Activated gamma-delta T cell treated with Interleukin-2 at 50 U/mL for 16 hours (primary cell): ENCODE measurements at places on chromosomes 12 and 14.

- DNase-seq: no peak
Observed at GRCh38 chr14:50805396-50805795, 25.6 kb downstream of the NIN start.

DNA sequence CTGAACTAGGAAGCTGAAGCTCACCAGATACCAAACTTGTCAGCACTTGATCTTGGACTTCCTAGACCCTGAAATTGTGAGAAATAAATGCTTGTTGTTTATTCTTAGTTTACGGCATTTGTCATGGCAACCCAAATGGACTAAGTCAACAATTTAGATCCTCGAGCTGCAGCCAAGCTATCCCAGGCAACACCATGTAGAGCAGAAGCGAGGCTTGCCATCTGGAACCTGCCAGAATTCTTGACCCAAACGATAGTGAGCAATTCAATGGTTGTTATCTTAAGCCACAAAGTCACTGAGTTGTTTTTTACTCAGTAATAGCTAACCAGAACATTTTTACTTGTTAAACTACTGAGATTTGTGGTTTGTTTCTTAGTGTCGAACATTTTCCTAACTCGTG, 458.5 kb upstream of the FLRT2 start:
- DNase-seq: no peak

DNA sequence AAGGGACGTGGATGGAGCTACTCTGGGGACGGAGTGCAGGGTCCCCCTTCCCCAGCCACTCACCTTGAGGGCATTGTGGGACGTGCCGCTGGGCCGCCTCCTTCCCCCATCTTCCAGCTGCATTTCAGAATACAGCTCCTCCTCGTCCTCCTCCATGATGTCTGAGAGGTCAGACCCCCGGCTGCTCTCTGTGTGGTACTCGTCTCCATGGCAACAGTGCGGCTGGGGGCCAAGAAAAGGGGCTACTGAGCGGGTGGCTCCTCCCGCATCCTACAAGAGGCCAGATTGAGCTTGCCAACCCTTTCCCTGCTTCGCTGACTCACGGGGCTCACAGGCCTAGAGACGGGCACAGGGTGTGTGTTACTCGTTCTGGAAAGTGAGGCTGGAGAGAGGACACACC, 90.4 kb downstream of the PIWIL1 start:
- no peak for DNase-seq

GRCh38 chr14:67547224-67547780, 14.2 kb downstream of the PLEKHH1 start:
- no peak for DNase-seq

GRCh38 chr12:127263621-127264020, 1003.3 kb upstream of the TMEM132C start:
- DNase-seq: no peak

GRCh38 chr14:105458571-105458970, 16.1 kb upstream of the CRIP2 start:
- no peak for DNase-seq

- DNase-seq: no peak
Observed at GRCh38 chr12:13839365-13840336, 141.8 kb downstream of the GRIN2B start.

GRCh38 chr14:105324080-105324778, 9.7 kb downstream of the PACS2 start:
- no peak for DNase-seq

- peak; percentile 85 for DNase-seq
Observed at GRCh38 chr12:108633534-108634248, at the start of gene SELPLG. Gene SELPLG, minus strand, starts transcription at chr12:108633894. Its CDS starts 9,587 bp downstream, at chr12:108624307.

GRCh38 chr14:100081997-100082625, 16.9 kb downstream of the EVL start:
- DNase-seq: no peak

GRCh38 chr12:10636611-10637010, 23.2 kb upstream of the MAGOHB start:
- DNase-seq: no peak

GRCh38 chr12:125907351-125907750, 842.1 kb downstream of the AACS start:
- no peak for DNase-seq

- DNase-seq: no peak
Observed at GRCh38 chr14:91255026-91255695, 10.7 kb upstream of the GPR68 start.

DNA sequence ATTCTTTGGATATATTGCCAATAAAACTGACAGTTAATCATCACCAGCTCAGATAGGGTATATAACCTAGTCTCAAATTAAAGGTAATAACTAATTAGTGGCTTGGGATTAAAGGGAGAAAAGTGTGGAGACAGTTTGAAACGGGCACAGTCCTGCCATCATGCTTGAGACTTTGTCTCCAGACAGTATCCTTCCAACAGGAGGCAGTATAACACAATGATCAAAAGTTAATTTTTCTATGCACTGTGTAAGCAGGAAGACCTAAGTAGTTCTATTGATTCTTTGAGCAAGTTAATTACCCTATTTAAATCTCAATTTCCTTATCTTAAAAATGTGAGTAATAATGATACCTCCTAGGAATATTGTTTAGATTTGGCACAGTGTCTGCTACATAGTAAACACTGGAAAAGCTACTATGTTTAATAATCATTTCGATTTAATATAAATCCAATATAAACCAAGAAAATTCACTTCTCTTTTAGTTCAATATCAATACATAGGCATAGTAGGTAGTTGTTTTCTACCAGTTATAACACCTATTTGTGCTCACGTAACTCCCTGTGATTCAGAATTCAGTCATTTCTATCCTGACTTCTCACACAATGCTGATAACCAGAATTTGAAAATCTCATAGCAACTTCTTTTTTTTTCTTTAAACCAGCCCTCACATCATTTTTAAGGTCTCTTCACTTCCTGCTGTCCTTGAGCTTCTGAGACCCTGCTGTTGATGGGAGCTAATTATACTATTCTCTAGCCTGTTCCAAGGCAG, 53.7 kb downstream of the GALNT4 start:
- DNase-seq: no peak

DNA sequence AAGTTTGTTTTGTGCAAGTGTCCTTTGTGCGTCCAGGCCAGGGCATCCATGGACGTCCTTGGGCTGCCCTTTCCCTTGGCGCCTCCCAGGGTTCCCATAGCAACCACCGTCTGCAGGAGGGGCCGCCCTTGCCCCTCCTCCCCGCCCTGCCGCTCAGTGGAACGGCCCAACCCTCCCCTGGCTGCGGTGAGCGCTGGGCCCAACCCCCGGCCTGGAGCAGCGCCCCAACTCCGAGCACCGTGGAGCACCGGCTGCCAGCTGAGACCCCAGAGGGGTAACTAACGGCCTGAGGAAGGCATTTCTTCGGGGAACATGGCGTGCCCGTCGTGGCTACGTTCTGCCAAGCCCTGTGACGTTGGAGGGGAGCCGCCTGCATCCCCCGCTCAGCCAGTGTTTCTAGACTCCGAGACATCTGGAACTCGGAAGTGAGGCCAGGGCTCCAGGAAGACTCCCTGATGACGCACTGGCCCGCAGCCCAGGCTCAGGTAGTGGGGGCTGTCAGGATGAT, 5.3 kb upstream of the ACACB start:
- peak; percentile 42 for DNase-seq

DNA sequence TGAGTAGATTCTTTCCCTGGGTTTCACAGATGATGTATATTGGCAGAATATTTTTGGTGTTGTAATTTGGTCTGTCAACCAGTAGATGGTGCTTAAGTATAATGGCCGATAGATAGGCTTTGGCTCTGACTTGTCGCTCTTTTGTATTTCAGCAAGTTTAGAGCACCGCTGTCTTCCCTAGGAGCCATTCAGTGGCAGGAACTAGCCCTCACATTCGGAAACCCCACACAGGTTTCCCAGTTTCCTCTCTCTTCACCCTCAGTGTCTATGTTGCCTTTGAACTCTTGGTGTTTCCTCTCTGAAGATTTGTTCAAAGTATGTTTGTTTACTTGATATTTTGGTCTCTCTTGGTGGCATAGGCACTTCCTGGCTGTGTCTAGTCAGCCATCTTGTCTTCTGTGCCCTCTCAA, 102.2 kb downstream of the GPHN start:
- no peak for DNase-seq

GRCh38 chr14:68851078-68851477, 58.2 kb upstream of the ZFP36L1 start:
- no peak for DNase-seq

DNA sequence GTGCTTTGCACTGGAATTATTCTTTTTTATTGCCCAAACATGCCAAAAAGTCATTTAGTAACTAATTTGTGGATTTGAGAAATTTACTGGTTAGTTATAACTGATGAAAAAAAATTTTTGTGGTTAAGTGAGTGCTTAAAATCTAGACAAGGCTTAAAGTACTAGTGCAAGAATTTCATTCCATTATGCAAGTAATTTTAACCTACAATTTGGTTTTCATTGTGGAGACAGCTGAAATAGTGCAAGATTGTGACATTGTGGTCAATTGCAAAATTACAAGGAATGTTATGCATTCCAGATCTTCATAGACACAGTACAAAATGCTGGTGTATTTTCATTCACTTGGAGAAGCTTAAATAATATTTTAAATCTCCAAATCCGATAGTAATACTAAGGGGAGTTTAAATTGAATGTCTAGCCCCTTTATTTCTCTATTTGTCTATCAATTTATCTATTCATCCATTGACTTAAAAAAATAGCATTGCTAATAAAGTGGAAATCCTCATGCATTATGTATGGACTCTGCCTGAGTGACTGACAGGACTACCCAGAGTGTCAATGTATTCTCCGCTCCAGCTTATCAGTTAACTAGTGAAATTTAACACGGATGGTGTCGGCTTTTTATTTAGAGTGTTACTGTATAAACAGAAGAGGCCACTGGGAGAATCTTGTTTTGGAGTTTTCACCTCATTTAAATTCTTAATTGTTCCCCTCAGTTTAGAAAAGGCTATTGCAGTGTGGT, 125.9 kb downstream of the ALX1 start:
- no peak for DNase-seq

GRCh38 chr14:32039401-32040030, 37.6 kb upstream of the ARHGAP5 start:
- no peak for DNase-seq

- DNase-seq: no peak
Observed at GRCh38 chr12:24791622-24792021, 157.3 kb downstream of the BCAT1 start.

DNA sequence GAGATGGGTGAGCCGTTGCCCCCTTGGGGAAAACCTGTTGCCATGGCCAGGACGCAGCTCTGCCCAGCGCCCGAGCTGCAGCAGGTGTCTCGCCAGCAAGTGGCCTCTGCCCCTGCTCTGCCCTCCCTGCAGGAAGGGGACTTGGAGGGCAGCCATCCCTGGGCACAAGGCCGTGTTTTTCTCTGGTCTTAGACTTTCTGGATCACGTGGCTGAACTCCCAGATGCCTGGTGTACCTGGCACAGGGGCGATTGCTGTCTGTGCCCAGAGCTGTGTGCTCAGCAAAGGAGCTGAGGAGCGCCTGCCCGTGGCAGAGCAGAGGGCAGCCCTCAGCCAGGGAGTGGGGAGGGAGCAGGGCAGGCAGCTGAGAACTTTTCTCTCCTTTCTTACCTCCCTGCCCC, 38.0 kb downstream of the TMEM63C start:
- DNase-seq: no peak

DNA sequence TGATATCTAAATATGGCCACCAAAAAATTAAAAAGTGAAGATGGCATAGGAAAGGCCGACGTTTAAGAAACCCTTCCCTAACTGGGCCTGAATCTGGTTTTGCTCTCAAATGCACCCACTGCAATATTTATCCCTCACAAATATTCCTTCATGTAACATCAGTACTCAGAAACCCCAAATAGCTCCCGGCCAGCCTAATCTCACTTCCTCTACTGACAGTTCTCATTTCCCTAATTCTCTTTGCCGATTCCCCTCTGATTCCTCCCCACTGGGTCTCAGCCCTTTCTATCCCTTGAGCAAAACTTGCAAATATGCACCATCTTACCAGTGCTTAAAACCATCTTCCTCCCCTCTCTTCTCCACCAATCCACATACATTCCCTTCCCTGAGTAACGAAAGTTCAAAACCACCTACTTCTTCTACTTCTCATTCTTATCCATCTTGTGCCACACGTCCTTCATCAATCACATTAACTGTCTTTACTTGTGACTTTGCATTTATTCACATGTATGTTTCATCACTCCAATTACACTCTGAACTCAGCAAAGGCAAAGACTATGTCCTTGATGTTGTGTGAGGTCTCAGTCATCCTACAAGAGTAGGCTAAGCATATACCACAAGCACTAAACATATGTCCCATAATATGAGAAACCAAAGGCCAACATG, 23.1 kb downstream of the KCNK10 start:
- no peak for DNase-seq

DNA sequence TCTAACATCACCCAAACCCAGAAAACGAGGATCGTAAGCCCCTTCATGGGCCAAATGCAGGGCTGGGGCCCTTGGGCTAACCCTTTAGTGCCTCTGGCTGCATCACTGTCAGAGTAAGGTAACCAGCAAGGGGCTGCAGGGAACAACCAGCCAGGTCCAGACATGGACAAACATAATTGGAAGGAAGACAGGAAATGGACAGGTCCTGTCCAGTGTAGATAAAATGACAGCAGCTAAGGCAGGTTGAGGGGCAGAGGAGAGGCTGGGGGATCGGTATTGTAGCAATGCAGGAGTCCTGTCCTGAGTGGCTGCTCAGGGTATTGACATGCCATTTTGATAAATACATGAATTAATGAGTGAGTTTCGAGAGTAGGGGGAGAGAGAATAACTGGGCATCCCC, 29.8 kb downstream of the BICD1 start:
- DNase-seq: no peak

- DNase-seq: no peak
Observed at GRCh38 chr12:8057306-8057705, 8.9 kb downstream of the C3AR1 start.

- no peak for DNase-seq
Observed at GRCh38 chr14:77065851-77066577, 32.0 kb upstream of the CIPC start.

GRCh38 chr14:96167224-96168148, 37.2 kb upstream of the BDKRB2 start:
- no peak for DNase-seq

- DNase-seq: no peak
Observed at GRCh38 chr12:95446506-95446900, 27.4 kb upstream of the METAP2 start.

DNA sequence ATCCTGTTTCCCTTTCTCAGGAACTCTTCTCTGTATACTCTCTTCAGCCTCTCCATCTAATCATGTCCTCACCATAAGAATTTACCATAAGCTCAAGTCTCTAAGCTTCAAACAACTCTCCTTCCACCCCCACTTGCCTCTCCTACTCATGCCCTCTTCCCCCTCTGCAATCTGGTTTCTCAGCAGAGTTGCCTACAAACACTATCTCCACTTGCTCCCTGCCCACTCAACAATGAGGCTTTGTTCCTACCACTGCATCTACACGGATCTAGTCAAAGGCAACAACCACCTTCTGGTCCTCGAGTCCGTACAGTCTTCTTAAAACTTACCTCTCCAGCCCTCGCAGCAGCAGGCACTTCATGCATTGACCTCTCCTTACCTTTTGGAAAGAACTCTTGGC, 17.2 kb upstream of the FBLN5 start:
- DNase-seq: no peak

- no peak for DNase-seq
Observed at GRCh38 chr14:88849716-88850115, 25.3 kb downstream of the TTC8 start.

- DNase-seq: no peak
Observed at GRCh38 chr14:99673305-99674063, 10.6 kb upstream of the CYP46A1 start.
